Left renal cortex interstitium (tissue), 4 donors: ENCODE measurements at places on chromosomes 16 and 17.

DNA sequence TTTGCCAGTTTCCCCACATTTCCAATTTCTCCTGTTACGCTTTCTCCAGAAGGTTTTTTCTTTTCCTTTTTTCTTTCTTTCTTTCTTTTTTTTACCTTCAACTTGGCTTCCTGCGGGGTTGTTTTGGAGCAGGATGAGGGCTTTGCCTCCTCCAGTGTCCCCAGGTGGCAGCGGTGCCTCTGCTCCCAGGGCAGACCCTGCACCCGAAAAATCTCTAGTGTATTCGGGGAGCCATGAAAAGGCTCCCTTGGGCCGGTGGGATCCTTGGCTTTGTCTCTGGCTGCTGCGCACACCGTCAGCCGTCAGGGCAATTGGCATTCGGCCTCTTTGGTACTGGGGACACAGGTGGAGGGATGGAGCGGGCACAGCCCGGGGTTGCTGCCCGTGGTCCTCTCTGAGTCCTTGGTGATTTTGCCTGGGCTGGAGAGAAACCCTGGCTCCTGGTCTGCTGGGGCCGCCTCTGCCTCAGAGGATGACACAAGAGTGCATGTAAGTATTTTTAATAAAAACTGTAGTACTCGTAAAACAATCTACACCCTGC, 846 bp downstream of the ITGB3 start:
- DNase-seq: no peak

DNA sequence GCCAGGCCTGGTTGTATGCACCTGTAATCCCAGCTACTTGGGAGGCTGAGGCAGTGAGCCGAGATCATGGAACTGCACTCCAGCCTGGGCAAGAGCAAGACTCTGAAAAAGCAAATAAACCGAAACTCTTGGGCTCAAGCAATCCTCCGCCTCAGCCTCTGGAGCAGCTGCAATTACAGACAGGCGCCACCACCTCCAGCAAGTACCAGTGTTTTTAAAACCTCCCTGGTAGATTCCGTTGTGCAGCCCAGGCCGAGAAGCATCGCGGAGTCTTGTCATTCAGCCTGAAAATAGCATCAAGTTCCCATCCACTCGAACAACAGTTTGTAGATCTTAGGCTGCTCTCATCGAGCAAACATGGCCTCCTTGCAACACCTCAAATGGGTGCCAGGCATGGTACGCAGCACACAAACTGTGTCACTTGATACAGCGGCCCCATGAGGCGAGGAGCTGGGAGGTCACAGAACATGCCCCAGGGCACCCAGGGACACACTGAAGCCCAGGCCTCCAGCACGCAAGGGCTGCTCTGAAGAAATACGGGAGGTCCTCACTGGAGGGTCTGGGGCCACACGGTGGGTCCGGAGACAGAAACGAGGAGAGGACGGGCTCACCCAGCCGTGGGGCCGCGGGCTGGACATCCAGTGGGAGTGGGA, 18.1 kb downstream of the TMC6 start:
- no peak for DNase-seq

DNA sequence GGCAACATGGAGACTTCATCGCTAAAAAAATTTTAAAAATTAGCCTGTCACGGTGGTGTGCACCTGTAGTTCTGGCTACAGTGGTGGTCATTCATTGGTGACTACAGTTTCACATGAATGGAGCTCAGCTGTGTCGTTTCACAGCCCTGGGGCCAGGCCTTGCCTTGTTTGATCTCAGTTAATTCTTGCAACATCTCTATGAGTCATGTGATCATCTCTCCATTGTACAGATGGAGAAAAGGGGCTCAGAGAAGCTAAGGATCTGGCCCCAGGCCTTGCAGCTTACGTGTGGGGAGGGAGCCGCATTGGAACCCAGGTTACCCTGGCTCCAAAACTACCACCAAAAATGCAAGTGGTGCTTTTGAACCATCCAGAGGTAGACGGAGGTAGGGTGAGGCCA, 49.4 kb downstream of the GDE1 start:
- DNase-seq: no peak

- DNase-seq: no peak
These were observed 167.1 kb upstream of the MAF start for GRCh38 chr16:79767421-79768275.

DNA sequence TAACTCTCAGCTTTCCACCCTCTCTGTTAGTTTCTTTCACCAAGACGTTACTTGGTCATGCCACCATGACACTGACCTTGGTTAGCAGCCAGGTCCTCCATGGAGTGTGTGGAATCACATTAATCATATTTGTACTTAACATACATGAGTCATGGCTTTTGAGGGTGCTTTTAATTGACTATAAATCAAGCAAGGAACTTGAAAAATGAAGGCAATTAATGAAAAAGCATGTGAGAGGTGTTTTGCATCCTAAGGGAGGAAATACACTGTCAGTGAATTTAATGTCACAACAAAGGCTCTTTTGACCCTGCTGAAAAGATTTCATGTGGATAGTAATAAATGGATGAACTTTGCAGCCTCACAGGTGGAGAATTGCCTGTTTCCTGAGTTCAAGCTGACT, 240.7 kb downstream of the CDH13 start:
- DNase-seq: no peak

DNA sequence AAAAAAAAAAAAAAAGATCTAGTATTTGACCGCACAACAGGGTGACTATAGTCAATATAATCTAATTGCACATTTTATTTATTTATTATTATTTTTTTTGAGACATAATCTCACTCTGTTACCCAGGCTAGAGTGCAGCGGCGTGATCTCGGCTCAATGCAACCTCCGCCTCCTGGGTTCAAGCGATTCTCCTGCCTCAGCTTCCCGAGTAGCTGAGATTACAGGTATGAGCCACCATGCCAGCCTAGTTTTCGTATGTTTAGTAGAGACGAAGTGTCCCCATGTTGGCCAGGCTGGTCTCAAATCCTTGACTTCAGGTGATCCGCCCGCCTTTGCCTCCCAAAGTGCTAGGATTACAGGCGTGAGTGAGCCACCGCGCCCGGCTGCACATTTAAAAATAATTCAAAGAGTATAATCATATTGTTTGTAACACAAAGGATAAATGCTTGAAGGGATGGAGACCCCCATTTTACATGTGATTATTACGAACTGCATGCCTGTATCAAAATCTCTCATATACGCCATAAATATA, 794 bp downstream of the ANKS3 start:
- DNase-seq: no peak

GRCh38 chr17:74532115-74532514, 840 bp upstream of the CD300LB start:
- no peak for DNase-seq

DNA sequence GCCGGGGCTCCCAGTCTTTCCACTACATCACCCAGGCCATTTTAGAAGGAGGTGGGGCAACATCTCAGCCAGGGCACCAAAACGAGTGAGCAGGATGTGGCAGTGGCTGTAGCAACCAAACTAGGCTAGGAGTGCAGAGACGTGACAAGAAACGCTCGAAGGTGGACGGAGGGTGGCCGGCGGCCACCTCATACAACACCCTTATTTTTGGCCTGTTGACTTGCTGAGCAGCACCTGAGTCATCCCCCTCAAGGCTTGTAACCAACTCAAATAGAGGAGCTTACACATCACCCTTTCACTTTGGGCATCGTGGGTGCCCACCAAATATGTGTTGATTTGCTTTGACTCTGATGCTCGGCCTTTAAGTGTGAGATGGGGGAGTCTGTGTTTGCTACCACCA, 23.7 kb upstream of the SOX9 start:
- DNase-seq: no peak

DNA sequence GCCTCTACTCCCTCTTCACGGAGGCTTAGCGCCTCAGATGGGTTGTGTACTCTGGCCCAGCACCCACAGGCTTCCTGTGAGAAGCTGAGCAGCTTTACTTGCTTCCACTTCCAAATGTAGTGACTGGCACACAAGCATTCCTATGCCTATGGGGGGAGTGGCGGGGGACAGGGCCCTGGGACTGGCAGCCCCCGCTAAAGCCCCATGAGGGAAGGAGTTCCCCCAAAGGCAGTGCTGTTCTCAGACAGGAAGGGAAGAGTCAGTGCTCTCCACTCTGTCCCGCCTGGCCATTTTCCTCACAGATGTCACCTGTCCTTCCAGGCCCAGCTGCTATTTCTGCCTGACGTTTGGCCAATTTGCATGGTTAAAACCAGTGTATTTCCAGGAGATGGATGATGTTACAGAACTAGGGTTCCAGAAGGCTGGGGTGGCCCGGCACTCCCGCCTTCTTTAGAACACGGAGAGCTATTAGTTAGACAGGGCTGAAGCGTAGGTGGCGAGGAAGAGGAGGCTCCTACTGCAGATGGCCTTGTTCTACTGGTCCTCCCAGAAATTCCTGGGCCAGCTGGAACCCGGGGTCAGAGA, 83.9 kb upstream of the FBXO47 start:
- DNase-seq: no peak

- DNase-seq: no peak
These were observed 38.4 kb downstream of the HNF1B start for GRCh38 chr17:37706446-37706845.

DNA sequence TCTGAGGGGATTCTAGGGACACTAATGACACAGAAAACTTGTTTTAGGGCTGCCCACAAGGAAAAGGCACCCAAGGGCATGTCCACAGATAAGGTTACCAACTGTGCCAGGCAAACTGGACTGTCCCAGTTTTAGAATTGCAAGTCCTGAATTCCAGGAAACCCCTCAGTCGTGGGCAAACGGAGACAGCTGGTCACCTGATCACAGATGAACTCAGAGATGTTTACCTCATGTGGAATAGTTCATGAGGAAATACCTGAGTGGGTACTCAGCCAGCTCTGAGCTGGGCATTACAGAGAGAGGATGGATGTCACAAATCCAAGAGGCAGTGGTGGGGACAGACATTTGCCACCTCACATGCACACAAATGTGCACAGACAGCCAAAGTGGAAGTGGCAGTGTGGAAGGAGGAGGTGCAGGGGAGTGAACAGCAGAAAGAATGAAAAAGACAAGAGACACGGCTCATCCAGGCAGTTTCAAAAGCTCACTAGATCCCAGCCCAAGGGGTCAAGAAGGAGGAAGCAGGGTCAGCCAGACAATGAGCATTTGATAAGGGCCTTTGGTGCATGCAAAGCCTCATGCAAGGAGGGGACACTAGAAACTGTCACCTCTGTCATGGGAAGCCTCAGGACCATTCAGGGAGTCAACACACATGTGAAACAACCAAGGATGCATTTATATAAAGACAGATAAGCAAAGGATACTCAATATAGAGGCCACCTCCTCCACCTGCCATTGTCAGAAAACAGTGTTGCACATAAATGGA, 24.8 kb downstream of the TTLL6 start:
- DNase-seq: no peak
